ENCODE measurements at places on chromosomes 16 and 17.

- peak; percentile 86 for DNase-seq
Measured at GRCh38 chr16:11309895-11310633, 28.9 kb upstream of the PRM1 start.

DNA sequence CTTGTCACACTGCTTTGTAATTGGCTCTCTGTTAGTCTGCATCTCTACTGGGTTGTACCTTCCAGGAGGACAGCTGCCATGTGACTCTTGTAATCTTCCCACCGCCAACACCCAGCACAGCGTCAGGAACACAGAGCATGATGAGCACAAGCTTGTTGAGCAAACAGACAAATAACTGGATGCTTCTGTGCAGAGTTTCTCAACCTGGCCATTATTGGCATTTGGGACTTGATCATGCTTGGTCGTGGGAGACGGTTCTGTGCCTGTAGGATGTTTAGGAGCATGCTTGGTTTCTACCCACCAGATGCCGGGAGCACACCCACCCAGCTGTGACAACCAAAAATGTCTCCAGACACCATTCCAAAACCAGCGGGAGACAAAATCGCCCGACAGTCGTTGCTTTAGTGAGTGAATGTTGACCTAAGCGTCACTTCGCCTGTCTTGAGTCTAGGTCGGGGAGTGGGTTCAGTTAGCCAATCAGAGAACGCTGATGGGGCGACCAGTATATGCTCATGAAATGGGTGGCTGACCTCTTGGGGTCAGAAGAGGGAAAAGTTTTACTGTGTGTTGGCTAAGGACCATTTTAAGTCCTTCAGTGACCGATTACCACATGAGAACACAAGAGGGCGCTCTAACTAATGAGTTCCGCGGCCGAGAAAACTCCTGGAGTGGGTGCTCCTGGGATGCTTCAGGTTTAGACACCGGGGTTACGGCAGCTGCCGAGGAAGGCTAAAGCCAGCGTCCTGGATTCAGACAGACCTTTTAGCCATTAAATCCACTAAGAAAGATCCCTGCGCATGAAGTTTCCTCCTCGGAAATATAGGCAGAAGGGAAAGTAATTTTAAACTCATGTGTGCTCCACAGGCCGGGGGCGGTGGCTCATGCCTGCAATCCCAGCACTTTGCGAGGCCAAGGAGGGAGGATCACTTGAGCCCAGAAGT, 57.8 kb upstream of the TEX2 start:
- DNase-seq, result peak; percentile 79

DNA sequence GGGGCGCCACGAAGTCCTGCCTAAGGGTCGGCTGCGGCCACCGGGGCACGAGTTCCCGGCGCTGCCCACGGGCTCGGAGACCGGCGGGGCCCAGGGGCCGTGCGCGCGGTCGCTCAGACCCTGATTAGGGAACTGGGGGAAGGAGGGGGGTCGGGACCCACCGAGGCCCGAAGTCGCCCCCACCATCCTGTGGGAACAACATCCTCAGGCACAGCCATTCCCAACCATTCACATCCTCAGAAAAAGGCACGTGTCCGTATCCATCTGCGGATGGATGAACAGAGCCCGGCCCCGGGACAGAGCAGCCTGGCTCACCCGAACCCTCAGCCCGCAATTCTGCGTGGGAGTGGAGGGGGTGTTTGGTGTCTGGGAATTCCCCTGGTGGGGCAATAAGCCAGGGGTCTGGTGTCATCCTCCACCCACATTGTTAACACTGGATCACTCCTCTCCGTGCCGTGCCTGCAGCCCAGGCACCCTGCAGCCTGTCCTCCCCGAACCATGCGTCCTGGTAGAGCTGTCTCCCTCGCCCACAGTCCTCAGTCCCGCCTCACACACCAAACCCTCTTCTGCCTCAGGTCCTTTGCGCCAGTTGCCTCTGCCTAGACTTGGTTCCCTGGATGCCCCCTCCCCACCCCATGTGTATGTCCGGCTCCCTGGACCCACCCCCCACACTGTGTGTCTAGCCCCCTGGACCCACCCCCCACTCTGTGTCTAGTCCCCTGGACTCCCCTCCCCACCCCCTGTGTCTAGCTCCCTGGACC, 789 bp upstream of the CCDC57 start:
- DNase-seq, result peak; percentile 59

GRCh38 chr17:57569021-57569420, 176.1 kb downstream of the CCDC182 start:
- DNase-seq, result no peak

DNA sequence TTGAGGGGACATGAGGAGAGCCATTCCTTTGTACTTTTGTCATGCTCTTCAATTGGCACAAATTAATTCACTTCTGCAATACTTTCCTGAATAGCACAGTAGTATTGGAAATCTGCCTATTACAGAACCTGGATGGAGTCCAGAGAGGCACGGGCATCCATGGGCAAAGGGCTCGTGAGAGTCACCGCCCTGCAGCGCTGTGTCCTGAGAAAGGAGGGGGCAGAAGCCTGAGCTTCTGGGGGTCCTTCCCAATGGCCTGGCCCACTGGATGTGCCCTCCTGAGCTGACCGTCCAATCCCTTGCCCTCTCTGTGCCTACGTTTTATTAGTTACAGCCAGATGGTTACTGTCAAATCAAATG, 3.5 kb downstream of the G6PC1 start:
- DNase-seq, result no peak

- DNase-seq, result no peak
Measured at GRCh38 chr16:2276368-2277195, 8.7 kb upstream of the RNPS1 start.

- DNase-seq, result no peak
Measured at GRCh38 chr16:86965840-86966550, 351.2 kb downstream of the C16orf95 start.

DNA sequence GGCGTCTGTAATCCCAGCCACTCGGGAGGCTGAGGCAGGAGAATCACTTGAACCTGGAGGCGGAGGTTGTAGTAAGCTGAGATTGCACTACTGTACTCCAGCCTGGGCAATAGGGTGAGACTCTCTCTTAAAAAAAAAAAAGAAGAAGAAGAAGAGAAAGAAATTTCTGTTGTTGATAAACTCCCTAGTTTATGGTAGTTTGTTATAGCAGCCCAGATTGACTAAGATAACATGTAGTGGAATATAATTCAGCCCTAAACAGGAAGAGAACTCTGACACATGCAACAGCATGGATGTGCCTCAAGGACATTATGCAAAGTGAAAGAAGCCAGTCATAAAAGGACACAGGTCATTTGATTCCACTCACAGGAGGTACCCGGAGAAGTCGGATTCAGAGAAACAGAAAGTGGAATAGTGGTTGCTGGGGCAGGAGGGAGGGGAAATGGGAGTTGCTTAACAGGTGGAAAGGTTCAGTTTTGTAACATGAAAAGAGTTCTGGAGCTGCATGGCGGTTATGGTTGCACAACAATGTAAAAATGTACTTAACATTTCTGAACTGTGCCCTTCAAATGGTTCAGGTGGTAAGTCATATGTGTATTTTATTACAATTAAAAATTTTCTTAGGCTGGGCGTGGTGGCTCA, 26.0 kb upstream of the PRM1 start:
- DNase-seq, result peak; percentile 98

- DNase-seq, result no peak
Measured at GRCh38 chr17:6437466-6437865, 2.5 kb upstream of the AIPL1 start.

- peak; percentile 34 for DNase-seq
Measured at GRCh38 chr17:30291543-30292285, at the start of gene BLMH. TSS of gene BLMH (minus strand) at chr17:30291944. CDS start at chr17:30291819, 125 bp downstream.

DNA sequence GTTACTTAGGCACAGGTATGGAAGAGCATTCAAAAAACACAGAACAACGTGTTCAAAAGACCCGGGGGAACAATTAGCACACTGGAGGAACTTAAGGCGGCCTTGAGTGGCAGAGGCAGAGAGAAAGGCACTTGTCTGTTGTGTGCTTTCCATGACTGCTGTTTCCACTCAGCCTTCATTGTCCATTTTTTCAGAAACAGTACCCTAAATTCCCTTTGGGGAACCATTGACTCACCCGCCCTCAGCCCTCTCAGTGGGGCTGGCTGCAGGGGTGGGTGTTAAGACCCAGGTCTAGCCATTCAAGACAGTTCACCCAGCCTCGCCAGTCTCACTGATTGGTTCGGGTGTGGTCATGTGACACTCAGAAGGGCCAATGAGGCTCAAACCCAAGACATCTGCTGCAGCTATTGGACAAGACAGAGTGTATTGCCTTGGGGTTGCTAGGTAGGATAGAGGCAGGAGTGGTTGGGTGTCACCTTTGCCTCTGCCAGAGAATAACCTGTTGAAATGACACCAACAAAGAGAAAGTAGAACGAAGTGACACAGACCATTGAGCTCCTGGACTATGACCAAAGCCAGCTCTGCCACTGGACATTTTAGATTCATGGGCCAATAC, 19.6 kb upstream of the CEP20 start:
- DNase-seq, result peak; percentile 89

- no peak for DNase-seq
Measured at GRCh38 chr16:31402687-31403086, 9.6 kb downstream of the ITGAD start.
